Activated CD4-positive, alpha-beta T cell treated with anti-CD3 and anti-CD28 coated beads, Interleukin-2, amount 50 U/mL, for 24 hours (primary cell): ENCODE measurements at places on chromosomes 11 and 22.

DNA sequence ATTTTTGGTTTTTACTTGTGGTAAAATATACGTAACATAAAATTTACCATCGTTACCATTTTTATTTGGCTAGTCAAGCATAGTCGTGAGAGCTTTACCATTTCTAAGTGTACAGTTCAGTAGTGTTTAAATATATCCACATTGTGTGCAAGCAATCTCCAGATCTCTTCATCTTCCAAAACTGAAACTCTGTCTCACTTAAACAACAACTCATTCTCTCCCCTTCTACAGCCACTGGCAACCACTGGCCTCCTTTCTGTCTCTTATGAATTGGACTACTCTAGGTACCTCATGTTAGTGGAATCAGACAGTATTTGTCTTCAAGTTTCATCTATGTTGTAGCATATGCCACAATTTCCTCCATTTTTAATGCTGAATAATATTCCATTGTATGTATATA, 37.4 kb downstream of the SMC1B start:
- no peak for DNase-seq

DNA sequence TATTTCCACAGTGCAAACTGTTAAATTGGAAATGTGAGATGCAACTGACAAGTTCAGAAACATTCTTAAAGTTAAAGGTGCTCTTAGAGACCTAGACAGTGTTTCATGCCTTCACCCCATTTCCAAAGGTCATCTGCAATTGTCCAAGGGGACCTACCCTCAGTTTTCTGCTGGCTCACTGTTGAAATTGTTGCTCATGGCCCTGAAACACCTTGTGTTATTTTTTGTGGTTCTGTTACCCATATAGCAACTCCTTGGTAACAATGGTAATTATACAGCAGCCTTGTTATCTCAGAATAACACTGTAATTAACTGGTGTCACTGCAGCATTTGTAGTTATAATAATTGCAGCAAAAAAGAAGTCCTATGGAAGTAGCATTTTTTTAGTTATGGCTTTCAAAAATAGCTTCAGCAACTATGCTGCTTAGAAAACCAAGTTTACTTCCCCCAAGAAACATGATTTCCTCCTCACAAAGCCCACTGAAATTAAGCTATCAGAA, 49.2 kb upstream of the CCDC34 start:
- DNase-seq: no peak

DNA sequence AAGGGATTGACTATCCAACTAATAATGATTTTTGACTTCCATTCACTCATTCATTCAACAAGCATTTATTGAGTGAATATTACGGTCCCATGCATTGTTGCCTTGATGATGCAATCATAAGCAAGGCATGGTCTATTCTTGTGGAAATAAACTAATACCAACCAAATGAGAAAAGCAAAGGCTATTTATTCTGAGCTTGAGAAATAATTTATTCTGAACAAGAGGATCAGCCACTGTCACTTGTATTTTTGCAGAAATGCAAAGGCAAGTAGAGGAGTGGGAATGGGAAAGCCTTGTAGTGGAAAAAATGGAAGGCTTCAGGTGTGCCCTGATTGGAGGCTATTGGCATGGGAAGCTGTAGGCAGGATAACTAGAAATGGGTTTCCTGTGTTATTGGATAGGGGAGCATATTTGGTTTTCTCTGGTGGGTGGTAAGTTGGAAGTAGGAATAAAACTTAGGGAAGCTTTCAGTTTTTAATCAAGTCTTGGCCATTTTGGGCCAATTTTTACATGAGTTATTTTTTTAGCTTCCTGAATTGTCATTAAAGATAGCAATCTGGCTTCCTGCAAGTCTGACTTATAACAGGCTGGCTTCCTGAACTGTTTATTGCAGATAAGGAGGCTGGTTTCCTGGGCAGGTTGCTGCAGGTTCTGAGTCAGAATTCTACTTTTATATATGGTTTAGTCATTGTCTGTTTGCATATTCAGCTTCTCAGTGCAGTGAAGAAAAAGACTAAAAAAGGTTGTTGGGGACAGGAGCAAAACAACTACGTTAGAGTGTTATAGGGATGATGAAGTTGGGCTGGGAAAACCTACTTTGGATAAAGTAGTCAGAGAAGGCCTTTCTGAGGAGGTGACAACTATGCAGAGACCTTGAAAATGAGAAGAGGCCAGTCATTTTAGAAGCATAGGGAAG, 106.7 kb downstream of the APIP start:
- no peak for DNase-seq

GRCh38 chr11:73652856-73653559, 6.6 kb downstream of the PLEKHB1 start:
- no peak for DNase-seq

- no peak for DNase-seq
Measured at GRCh38 chr22:27207907-27208306, 550.5 kb downstream of the MIAT start.

- no peak for DNase-seq
Measured at GRCh38 chr11:25562417-25562816, 769.5 kb upstream of the ANO3 start.

DNA sequence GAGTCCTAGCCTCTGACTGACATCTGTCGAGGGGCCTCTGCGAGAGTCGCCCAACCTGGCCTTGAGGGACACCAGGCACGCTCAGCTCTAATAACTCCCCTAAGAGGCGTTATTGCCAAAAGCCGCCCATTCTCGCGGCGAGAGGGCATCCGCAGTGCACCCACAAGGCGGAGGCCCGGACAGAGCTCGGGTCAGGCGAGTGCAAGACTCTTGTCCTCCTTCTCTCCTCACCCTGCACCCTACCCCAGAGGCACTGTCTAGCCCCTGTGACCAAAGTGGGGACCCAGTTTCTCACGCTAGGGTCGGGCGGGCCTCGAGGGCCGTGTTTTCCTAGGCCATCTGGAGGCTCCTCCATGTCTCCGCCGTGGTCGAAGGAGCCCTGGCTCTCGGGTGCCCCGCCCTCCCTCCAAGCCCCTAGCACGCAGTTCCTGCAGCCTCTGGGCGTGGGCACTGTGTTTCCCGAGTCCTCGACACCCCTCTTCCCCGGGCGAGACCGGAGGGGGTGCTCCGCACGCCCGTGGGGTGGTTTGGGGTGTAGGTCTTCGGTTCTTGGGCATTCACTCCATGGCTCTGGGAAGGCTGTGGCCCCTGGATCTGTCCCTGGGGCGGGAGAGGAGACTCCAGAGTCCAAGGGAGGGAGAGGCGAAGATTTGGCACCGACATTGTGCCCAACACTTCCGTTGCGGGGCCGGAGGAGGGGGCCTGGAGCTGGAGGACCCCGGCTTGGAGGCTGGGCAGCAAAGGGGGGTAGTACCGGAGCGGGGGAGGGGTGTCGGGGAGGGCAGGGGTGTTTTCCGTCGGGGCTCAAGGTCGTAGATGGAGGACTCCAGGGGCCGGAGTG, 1.0 kb downstream of the CHRM4 start:
- DNase-seq: no peak

GRCh38 chr11:2834503-2835273, 50.9 kb downstream of the CDKN1C start:
- DNase-seq: no peak

DNA sequence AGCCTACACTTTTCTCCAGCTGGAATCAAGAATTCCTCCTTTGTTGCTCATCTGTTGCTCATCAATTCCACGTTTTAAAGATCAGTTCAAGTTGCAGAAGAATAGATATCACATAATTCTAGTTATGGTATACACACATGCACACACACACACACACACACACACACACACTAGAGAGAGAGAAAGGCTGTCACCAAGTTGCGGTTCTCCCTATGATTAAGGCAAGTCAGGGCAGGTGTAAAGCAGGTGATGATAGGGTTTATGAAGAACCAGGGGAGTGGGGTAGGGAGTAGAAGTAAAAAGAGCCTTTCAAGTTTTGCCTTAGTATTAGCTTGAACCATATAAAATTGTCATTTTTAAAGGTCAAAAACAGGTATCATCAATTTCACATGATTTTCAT, 31.7 kb upstream of the TMPRSS4 start:
- DNase-seq: no peak

DNA sequence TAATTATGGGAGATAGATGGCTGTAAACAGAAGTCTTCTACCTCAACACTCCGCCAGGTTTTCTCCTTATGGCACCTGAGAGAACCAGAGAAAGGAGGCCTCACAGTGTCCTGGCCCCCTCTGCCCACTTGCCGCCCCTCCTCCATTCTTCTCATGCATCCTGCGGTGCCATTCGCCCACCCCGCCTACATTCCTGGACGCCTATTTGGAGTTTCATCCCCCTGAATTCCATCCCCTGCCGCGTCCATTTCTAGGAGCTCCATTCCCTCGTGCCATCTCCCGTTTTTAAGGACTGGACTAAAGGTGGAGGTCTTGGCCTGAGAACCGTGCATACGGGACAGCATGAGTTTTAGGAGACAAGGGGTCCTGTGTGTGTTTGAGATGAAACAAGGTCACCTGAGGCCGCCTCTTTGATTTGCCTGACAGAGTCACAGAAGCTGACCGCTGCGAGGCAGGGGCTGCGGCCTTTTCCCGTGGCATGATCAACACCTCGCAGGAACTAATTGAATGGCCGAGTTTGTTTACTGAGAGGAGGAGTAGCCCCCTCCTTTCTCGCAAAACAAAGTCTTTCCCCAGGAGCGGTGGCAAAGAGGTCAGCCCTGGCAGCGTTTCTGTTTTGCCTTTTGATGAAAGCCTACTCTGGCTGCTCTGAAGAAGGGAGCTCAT, 246.2 kb downstream of the ST3GAL4 start:
- DNase-seq: no peak

- DNase-seq: no peak
Measured at GRCh38 chr11:124640666-124641065, 18.0 kb downstream of the TBRG1 start.

DNA sequence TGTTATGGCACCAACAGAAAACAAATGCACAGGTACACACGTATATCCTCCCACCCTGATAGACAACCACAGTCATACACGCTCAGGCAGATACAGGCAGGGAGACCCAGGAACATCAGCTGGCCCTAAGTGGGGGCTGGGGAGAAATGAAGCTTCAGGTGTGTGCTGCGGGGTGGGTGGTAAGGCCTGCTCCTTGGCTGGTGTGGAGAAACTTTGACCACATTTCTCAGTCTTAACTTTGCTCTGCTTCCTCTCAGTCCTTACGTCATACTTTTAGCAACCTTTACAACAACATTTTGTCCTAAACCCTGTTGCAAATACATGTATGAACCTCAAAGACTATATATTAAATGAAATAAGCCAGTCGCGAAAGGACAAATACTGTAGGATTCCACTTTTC, 6.7 kb upstream of the ANAPC15 start:
- DNase-seq: no peak

- no peak for DNase-seq
Measured at GRCh38 chr11:36465449-36466163, 44.5 kb downstream of the TRAF6 start.

GRCh38 chr11:26778000-26778757, 56.3 kb upstream of the SLC5A12 start:
- DNase-seq: no peak

- no peak for DNase-seq
Measured at GRCh38 chr11:95450547-95451123, 219.6 kb upstream of the SESN3 start.

DNA sequence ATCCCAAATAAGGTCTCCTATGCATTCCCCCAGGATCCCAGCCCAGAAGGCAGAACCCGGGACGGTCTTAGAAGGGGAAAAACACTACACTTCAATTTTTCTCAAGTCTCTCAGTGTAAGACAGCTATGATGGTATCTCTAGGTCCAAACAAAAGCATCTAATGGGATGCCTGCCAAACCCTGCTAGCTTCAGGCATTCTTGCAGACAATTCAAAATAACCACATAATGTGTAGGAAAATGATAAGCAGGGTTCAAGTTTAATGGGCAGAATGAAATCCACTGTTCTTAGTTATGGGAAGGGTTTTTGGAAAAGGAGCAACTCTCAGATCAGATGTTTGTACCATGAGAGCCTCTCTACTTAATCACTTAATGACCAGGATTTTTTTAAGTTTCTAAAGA, 119.8 kb upstream of the ANO1 start:
- DNase-seq: no peak

DNA sequence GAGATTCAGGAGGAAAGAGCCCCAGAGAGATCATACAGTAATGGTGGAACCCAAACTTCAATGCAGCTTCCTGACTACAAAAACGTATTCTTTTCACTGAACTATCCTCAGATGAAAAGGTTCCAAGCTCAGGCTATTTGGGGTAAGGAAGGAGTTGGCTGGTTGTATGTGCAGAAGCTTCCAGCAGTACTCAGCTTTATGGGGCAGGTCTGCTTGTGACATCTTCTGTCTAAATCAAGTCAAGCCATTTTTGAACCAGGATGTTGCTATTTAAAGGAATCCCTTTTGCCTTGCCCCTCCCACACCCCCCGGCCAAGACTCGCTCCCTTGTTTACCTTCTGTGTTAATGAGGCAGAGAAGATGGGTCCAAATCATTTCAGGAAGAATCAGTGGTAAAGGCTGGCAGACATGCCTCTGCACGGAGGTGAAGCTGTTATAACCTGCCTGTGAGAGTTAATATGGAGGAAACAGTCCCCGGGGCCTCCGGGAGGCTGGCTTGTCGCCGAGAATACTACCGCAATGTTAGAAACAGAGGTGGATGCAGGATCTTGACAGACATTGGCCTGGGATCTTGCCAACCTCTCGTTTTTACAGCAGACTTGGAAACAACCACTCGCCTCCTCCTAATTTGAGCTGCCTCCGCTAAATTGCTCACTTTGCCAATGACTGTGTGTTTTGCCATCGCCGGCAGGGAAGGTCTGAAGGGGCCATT, 45.4 kb downstream of the TIMP3 start:
- no peak for DNase-seq

DNA sequence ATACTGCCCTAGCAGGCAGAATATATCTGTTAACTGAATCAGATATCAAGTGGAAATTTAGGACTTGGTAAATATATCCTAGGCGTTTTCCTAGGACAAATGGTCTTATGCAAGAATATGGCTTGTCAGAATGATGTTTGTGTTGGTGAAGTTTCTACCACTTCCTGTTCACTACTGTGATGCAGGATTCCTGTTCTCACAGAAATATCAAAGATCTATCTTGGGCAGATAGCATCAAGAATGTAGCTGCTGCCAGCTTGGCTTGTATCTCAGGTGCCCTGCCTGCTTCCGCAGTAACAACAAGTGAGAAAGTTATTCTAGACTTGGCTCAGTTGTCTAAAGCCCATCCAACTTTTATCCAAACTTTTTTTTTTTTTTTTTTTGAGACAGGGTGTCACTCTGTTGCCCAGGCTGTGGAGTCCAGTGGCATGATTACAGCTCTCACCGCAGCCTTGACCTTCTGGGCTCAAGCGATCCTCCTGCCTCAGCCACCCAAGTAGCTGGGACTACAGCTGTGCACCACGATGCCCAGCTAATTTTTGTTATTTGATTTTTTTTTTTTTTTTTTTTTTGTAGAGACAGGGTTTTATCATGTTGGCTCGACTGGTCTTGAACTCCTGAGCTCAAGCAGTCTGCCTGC, 61.3 kb downstream of the PPME1 start:
- no peak for DNase-seq
